ENCODE measurements at places on chromosomes 1 and 21.
A peak's percentile ranks its signal among the peaks of the same experiment; 100 is the strongest.

- DNase-seq = peak; percentile 54
Measured at GRCh38 chr1:159211331-159212136, 6.9 kb downstream of the ACKR1 start.

DNA sequence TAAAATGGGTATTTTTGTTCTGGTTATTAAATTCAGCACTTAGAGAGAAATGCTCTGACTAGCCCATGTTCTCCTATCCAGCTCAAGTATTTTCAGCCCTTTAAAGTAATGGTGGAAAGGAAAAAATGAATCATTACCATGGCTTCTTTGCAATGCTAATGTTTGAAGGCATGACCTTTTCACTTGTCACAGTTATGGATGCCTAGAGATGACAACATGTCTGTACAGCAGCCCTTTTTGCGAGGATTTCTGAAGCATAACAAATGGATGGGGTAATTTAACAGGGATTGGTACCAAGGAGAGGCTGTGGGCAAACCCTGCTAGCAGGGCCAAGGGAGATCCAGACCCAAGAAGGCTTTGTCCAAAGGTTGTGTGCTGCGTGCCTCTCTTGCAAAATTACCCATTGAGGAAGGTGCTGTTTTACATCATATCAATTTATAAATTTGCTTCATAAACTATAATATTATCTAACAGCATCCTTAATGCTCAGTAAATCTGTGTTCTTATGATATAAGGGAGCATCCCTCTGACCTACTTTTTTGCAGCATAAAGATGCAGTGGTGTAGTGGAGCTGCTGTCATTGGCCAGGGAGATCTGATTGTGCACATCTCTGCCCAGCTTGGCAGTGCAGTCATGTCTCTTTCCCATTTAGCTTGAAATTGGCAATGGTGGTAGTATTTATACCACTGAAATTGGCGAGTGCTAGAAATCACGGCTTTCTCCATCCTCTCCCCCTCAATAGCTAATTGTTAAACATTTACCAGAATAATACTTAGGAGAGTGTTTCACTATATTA, 327.1 kb downstream of the PCP4 start:
- no peak for DNase-seq

- no peak for DNase-seq
Measured at GRCh38 chr1:41353744-41354143, 7.5 kb upstream of the FOXO6 start.

DNA sequence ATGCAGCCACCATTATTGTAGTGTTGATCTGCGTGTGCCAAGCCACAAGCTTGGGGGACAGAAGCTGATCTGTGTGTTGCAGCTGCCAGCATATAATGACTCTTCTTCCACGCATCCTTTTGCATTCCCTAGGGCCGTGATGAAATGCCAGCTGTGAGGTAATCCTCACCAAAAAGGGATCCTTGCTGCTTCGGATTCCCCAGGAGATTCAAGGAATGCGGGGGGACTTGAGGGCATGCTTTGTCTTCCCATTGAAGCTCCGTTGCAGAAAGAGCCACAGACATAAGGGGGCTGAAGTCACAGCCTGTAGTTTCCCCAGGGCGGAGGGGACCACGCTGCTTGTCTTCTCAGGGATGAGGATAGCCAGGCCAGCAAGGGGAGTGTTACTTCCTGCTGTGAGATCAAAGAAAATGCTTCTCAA, 281.6 kb upstream of the FMN2 start:
- no peak for DNase-seq

DNA sequence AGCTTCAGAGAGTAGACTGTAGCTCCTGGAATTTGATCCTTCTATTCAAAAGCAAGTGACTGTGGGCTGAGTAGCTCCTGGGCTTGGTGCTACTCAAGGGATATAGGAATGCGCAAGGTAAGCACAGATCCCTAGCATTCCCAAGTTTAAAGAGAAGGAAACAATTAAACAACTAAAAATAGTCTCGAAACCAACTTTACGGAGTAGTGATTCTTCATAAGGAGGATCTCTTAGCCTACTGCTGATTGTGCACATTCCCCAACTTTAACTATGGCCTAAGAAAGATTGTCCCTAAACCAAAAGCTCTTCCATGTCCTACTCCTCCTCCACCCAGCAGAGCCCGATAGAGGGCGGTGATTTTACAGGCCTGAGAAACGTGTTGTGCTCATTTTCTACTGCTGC, 226.5 kb upstream of the CAMK1G start:
- no peak for DNase-seq

DNA sequence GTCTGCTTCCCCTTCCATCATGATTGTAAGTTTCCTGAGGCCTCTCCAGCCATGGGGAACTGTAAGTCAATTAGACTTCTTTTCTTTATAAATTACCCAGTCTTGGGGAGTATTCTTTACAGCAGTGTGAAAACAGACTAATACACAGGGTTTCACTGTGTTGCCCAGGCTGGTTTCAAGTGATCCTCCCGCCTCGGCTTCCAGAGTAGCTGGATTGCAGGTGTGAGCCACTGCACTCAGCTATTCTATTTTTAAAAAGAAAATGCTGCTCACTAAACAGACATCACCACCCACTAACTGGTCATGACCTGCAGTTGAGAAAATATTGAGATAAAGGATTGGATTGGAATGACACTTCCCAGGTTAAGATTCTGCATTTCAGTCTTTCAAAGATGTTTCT, 20.8 kb upstream of the SLC2A7 start:
- no peak for DNase-seq

DNA sequence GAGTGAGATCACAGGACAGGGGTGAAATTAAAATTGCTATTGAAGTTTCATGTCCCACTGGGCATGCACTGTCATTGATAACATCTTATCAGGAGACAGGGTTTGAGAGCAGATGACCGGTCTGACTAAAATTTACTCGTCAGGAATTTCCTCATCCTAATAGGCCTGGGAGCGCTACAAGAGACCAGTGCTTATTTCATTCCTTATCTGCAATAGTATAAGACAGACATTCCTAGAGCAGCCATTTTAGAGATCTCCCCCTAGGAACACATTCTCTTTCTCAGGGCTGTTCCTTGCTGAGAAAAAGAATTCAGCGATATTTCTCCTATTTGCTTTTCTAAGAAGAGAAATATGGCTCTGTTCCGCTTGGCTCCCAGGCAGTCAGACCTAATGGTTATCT, 181.4 kb upstream of the ETV3 start:
- DNase-seq = no peak

DNA sequence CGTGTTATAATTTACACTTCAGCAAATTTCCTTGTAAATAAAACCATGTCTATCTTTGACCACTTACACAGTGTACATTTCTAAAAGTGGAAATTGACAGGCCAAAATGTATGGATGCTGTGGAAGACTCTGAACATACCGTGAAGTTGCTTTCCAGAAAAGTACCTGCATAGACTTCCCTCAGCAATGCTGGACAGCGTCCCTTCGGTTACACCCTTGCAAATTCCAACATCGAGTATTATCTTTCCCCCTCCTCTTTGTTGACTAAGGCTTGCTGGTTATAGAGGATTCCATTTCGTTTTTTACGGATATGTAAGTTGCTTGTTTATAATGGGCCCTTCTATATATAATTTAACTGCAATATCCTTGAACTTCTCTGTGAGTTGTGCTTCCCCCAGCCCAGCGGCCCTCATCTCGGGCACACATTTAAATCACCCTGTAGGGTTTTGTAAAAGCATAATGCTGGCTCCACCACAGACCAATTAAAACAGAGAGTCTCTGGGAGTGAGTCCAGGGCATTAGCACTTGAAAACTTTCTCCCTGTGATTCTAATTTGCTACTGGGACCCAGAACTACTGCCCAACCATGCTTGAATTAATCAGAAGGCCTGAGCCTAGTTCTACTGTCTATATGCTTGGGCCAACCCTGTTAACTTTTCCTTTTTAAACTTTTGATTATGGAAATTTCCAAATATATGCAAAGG, 230.3 kb downstream of the GRIK3 start:
- no peak for DNase-seq
